Effector memory CD8-positive, alpha-beta T cell (primary cell): ENCODE measurements at places on chromosomes 3 and 15.

DNA sequence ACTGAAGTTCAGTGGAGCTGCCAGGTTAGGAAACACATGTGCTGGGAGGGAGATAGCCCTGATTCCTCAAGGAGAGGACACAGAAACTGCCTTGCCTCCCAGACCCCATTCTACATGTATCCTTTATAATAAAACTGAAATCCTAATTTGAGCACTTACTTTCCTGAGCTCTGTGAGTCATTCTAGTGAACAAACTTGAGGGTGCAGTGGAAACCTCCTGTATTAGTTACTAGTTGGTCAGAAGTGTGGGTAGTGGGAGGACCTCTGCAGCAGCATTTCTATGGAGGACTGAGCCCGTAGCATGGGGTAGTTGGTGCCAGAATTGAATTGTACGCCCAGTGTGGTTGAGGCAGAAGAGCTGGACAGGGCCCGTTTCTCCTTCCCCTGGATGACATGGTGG, 23.9 kb downstream of the ATP1B3 start:
- DNase-seq, result no peak

- DNase-seq, result no peak
Observed at GRCh38 chr3:171851660-171852058, 8.5 kb downstream of the TMEM212 start.

DNA sequence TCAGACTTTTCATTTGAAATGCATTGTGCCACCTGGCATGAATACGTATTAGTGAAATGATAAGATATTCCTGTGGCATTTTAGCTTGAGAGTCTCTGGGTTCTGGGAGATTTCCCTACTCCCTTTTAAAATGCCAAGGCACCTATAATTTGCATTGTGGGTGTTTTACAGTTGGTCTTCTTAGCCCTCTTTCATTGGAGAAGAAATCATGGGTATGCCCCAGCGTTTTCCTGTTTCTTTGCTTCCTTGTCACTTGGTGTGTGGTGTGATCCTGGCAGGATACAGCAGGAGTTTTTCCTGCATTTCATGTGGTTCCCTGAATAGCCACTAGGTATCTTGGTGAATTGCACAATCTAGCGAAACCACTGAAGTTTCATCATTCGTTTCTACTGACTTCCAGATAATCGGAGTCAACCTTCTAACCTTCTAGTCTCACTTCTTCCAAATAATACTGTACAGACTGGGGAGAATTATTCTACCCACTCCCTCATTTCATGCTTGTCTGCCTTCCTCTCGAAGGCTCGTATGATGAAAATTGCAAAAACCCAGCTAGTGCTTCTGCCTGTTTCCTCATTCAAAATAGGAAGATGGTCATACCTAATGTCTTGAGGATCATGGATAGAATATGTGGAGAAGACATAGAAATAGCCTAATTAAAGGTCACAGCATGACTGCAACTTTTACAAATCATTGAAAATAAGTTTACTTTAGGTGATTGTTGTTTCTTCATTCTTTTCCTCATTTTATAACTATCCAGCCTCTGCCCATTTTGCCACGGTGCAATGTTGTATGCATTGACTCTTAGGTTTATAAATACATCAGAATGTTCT, 2.6 kb downstream of the BHLHE40 start:
- no peak for DNase-seq

GRCh38 chr15:38888701-38889221, 324.1 kb upstream of the RASGRP1 start:
- DNase-seq, result no peak

DNA sequence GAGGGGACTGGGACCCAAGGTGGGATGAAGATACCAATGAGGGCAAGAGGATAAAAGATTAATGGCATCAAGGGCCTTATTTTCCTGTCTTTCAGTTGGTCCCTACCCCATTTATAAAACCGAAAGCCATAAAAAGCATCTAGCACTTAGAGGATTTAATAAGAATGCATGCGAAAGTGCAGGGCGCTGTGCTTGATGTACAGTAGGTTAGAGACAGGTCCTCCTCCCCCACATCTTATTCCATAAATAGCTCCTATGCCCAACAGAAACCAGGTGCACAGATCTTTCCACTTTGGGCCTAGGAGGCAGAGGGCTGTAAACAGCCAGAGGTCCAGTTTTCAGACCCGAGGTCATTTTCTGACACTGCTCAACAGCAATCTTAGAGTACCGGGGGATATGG, 1.2 kb downstream of the LPCAT4 start:
- no peak for DNase-seq

DNA sequence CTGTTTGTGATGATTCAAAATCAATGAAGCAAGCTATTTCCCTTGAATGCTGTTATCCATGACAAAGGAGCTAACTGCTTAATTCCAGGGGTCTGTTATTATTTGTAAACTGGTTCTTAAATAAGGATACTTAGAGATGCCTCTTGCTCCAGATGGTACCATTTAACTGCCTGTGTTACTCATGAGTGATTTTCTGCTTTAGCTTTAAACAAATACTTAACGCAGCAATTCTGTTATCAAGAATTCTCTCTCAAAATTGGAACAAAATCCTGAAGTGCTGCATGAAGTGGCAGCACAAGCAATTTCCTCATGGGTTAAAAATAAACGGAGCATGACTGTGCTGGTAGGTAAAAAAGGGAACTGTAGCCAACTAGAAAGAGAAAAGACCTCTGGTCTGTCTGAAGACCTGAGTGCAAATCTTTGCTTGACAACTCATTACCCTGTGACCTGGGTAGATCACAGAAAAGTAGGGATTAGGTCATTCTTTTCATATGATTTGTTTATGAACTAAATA, 62.5 kb upstream of the GBE1 start:
- no peak for DNase-seq

GRCh38 chr3:140078343-140078742, 143.4 kb downstream of the CLSTN2 start:
- DNase-seq, result no peak

DNA sequence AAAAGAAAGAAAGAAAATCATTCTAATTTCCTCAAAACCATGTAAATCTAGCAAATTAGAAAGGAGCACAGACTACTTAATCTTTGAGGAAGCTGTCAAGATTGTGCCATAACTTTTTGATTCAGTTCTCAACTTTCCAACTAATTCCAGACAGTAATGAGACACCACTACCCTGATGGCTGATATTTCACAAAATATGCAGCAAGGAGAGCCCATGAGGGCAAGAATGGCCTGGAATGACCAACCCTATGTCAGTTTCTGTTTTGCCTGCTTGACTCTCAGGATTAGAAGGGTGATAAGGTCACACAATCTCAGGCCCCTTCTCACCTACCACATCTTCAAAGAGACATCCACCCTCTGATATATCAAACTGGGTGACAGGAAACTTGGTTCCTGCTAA, 134.7 kb downstream of the MAGI1 start:
- no peak for DNase-seq

- DNase-seq, result no peak
Observed at GRCh38 chr15:42730135-42730534, 6.8 kb downstream of the CDAN1 start.

DNA sequence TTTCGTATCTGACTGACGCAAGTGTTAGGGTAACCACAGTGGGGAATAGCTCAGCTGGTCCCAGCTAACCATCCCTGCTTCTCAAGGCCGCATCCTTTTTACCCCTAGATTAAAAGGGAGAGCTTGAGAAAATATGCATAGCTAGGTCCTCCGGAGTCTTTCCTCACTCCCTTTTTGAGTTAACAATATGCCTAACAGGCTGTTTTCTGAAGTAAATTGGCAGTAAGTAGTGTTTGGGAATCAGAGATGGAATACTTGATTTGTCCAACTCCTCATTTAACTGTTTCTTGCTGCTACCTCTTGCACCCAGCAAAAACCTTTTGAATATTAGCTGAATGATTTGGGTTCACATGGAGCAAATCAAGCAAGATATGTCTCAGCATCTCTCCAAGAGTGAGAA, 326.1 kb downstream of the LPP start:
- DNase-seq, result no peak

- no peak for DNase-seq
Observed at GRCh38 chr3:170752571-170753155, 117.3 kb downstream of the RPL22L1 start.

DNA sequence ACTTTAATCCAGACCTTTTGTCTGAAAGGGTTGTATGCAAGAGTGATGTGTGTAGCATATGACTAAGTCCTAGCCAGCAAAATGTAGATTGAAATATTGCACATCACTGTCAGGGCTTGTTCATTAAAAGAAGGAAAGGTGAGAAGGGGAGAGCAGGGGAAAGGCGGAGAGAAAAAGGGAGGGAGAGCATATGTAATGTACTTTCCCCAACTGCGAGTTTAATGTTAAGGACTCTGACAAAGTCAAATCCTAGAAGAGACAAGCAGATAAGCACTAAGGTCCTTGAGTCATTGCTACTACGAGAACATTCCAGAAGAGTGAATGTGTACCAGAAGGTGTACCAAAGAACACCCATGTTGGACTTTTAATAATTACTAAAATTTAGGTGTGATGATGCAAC, 1336.7 kb downstream of the NSUN3 start:
- DNase-seq, result no peak
